NCI-H1048 (cell line): ENCODE measurements at places on chromosomes 13 and 19.

GRCh38 chr19:18594096-18594823 is 5.7 kb downstream of the REX1BD start:
- DNase-seq: no peak

DNA sequence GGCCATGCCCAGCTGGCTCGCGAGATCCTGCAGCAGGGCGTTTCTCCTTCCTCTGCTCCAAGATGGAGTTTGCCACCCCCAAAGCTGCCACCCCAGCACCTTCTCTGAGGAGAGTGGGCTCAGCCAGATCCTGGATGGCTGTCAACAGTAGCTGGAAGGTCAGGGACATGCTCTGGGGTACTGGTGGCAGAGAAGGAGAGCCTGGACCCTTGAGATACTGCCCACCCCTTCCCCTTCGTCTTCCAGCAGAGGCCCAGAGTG is 11.6 kb downstream of the IRGC start:
- no peak for DNase-seq

DNA sequence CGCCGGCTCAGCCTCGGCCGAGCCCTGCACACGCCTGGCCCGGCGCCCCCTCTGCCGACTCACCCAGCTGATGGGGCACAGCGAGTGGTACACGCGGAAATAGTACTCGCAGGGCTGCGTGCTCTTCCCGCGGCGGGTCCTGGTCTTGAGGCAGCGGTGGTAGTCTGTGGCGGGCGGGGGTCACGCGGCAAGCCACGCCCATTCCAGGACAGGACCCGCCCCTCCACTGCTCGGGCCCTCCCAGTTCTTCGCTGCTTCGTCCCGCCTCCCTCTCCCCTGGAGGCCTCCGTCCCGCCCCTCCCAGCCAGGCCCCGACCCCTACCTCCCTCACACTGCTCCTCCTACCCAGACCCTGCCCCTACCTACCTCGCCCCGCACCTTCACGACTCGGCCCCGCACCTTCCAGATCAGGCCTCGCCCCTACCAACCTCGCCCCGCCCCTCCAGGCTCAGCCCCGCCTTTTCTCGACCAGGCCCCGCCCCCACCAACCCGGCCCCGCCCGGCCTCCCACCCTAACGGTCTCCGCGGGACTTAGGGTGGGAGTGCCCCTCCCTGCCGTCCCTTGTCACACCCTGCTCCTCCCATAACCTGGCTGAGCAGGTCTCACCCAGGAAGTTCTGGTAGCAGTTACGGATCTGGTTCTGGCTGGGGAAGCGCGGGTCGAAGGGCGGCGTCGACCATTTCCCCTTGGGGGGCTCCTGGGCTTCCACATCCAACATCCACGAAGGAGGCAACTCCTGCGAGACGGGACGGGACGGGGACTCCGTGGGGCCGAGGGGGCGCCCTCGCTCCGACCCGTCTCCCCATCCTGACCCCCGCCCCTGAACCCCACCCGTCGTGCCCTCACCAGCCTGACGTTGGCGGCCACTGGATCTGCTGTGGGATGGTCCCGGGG is 469 bp downstream of the COX6B2 start:
- no peak for DNase-seq

DNA sequence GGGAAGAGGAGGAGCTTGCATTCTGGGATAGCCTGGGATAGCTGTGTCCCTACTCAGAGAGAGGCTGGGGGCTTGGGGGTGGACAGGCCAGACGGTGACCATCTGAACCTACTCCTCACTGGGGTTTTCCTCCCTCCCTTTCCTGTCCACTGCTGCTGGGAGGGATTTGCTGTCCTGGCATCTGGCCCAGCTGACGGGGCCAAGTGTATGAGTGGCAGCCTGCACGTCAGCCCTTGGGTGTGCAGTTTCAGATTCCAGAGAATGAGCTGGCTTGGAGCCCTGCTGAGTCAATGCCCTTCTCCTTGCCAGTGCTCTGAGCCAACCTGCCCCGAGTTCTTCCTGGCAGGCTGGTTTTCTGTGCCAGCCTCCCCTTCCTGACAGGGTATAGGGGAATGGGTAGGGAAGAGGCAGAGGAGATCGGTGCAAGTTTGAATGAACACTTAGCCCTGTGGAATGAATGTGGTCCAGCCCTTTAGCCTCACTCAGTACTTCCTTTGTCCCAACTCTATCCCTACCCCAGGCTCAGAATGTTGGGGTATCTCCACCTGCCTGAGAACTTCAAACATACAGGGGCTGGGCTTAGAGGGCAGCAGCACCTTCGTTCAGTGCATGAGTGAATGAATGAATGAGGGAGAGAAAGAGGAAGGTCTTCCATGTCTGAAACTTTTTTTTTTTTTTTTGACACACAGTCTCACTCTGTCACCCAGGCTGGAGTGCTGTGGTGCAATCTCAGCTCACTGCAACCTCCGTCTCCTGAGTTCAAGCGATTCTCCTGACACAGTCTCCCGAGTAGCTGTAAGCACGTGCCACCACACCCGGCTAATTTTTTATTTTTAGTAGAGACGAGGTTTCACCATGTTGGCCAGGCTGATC is 1.8 kb upstream of the ANGPTL4 start:
- no peak for DNase-seq

- DNase-seq: no peak
Measured at GRCh38 chr13:20171364-20171763, 10.5 kb upstream of the GJA3 start.

DNA sequence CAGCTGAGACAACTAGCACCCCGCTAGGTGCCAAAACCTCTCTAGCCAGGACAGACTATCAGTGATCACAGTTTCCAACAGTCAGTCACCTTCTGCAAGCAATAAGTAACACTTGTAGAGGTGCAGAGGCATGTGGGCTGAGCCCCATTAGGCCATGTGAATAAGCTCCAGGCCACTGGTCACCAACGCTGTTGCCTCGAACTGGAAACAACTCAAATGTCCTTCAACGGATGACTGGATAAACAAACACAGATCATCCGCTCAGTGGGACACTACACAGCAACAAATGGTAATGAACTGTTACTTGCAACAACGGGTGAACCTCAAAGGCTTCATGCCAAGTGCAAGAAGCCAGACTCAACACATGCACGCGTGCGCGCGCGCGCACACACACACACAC is 27.5 kb upstream of the TMEM160 start:
- no peak for DNase-seq

DNA sequence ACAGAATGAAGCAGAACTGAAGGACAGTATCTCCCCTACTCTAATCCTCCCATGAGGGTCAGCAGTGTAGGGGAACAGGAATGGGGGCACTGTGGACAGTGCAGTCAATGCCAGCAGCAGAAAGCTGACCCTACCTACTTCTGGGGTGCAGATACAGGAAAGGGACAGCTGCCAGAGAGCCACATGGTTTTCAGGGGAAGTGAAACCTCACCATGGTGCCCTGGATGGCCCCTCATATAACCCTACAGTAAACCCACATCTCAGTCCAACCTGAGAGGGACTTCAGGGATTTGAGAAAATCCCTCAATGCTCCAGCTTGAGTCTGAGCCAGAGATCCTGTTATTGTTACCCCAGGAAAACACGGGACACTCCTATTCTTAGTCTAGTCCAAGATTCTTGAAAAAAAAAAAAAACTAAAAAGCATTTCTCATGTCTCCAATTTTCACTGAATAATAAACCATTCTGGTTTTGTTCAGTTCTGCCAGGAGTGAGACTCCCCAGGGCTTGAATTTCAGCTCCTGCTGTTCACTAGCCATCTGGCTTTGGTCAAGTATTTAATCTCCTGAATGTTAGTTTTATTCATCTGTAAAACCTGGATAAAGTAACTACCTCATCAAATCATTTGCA is 511.6 kb upstream of the ARGLU1 start:
- no peak for DNase-seq

DNA sequence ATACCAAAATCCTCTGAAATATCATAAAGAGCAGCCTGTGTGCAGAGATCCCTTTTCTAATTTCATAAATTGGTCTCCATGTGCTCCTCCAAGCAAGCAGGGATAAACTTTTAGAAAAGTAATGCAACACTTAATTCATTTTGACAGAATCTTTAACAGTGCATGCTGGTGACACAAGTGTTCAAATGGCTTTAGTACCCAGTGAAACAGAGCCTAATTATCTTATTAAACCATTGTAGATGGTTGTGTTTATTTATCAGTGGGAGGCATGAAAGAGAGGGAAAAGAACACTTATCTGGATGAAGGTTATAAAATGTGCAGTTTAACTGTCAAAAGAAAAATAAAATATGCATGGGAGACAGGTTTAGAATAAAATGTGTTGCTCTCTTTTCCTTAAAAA is 945.0 kb upstream of the PCDH20 start:
- no peak for DNase-seq

DNA sequence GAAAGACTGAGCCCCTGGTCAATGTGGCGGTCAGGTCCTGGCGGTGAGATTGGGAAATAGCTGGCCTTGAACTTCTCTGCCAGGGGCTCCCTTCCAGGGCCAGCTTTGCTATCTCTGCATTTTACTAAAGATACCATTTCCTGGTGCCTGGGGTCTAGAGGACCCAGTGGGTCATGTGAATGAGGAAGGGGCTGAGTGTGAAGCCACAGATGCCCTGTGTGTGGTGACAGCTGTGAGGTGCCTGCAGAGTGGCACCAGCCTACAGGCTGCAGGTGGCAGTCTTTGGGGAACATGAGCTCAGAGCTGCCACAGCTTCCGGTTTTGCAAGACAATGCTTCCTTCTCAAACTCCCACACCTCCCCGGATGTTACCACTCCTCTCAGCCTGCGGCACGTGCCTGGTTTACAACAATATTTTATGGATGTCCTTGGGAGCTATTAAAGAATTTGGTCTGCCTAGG is 5.2 kb upstream of the MLNR start:
- DNase-seq: no peak

DNA sequence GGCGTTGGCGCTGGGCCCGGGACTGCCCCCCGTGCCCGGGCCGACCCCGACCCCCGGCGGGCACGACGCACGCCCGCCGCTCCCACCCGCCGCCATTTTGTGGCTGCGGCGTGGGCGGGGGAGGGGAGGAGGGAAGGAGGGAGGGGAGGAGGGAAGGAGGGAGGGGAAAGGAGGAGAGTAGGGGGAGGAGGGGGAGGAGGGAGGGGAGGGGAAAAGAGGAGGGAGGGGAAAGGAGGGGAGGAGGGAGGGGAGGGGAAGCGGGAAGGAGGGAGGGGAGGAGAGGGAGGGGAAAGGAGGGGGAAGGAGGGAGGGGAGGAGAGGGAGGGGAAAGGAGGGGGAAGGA is at the start of gene BTBD2:
TSS of gene BTBD2 (minus strand) at position 107 of the 343 bp plus-strand sequence. CDS start at position 96, 11 bp downstream.
- no peak for DNase-seq

- no peak for DNase-seq
Measured at GRCh38 chr13:21322327-21322965, 136.7 kb downstream of the ZDHHC20 start.

- no peak for DNase-seq
Measured at GRCh38 chr13:98466634-98467236, 110.2 kb downstream of the STK24 start.

- DNase-seq: no peak
Measured at GRCh38 chr19:6494438-6495036, 7.6 kb downstream of the TUBB4A start.

DNA sequence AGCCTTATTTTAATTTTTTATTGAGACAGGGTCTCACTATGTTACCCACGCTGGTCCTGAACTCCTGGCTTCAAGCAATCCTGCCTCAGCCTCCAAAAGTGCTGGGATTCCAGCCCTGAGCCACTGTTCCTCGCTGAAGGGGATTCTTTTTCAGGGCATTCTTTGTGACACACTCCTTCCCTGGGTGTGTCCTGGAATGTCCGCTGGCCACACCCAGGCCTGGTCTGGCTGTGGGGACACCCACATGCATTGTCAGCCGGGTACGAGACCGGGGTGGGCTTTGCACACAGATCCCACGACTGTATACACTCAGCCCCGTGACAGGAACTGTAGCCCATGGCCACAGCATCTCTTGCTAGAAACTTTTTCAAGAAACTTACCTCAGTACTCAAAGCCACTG is 34.4 kb upstream of the GATAD2A start:
- DNase-seq: no peak

GRCh38 chr13:76641056-76641455 is 245.1 kb downstream of the KCTD12 start:
- DNase-seq: peak; percentile 27

- DNase-seq: no peak
Measured at GRCh38 chr13:42865768-42866102, 84.4 kb downstream of the FAM216B start.

- DNase-seq: no peak
Measured at GRCh38 chr13:112254061-112254818, 121.9 kb upstream of the SPACA7 start.

DNA sequence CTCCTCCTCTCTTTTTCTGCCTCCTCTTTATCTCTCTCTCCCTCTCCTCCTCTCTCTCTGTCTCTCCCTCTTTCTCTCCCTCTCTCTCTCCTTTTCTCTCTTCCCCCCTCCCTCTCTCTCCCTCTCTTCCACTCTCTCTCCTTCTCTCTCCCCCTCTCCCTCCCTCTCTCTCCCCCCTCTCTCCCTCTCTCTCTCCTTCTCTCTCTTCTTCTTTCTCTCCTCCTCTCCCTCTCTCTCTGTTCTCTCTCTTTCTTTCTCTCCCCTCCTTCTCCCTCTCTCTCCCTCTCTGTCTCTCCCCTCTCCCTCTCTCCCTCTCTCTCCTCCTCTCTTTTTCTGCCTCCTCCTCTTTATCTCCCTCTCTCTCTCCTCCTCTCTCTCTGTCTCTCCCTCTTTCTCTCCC is 197.4 kb downstream of the UQCRFS1 start:
- DNase-seq: no peak

GRCh38 chr19:49589502-49589905 is 1.5 kb upstream of the PRR12 start:
- DNase-seq: no peak

DNA sequence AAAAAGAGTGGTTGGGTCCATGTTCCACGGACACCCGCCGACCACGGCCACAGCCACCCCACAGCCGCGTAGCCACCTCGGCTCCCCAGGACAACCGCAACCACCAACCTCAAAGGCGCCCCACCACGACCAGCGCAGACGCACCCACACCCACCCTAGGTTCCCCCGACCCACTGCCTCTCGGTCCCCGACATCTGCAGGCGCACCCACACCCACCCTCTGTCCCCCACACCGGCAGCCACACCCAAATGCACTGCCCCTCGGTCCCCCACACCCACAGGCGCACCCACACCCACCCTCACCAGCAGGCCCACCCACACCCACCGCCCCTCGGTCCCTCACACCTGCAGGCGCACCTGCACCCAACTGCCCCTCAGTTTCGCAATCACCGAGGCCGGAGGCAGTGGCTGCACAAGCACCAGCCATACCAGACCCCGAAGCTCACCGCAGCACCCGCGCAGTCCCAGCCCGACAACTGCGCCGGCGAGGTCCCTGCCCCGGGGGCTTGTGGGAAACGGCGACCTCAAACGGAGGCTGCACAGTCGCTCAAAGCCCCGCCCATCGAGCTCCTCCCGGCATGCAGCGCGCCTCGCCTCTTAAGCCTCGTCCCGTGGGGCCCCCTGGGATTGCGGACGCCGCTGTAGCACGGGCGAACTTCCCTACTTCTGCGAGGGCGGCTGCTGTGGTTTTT is 18.3 kb downstream of the ZNF77 start:
- no peak for DNase-seq
